H1 (cell line): ENCODE measurements at places on chromosomes 4 and X.

DNA sequence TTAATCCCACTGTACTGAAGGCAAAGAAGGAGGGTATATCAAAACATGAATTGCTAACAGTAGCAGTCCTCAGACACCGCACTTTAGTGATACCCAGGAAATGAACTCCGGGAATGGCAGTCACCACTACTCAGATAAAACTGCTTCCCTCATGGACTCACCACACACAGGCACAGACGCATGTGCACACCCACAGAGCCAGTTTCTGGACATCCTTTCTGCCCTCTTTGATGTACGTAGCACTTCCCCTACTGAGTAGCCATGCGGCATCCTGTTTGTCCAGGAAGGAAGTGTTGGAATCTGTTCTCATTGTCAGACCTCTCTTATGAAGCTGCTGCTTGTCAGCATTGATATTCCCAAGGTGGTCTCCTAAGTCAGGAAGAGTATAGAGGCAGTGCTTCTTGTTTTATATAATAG is 95.7 kb downstream of the DCLK2 start:
- no peaks in the 10 kb centered on the region for H3K27me3 ChIP-seq
- DNase-seq, result no peak
- no peak overlapping the region for H3K4me3 ChIP-seq
- no peaks in the 10 kb centered on the region for H3K4me1 ChIP-seq

- H3K27ac ChIP-seq, result no peak overlapping the region
- no peak for DNase-seq
- H3K27me3 ChIP-seq, result no peaks in the 10 kb centered on the region
- H3K36me3 ChIP-seq, result no peaks in the 10 kb centered on the region
- no peak overlapping the region for H3K4me3 ChIP-seq
Measured at GRCh38 chr4:86108137-86108536, 251.7 kb downstream of the MAPK10 start.

DNA sequence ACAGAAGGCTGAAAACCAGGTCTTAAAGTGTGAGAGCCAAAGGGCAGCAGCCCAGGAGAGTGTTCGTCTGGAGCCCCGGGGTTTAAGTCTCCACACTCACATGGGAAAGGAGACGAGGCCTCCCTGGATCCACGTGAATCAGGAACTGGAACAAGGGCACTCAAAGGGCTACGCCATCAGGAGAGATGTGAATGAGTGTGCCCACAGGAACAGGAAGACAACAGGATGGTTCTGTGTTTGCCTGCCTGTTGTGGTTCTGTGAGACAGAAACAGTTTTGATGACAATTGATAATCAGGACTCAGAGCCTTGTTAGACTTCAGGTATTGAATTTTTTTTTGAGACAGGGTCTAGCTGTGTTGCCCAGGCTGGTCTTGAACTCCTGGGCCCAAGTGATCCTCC is 4.9 kb upstream of the CTBP1 start:
- no peak for DNase-seq
- H3K27ac ChIP-seq, result no peak overlapping the region
- no peaks in the 10 kb centered on the region for H3K27me3 ChIP-seq
- H3K36me3 ChIP-seq, result peaks cover 20% of the 10 kb centered on the region

DNA sequence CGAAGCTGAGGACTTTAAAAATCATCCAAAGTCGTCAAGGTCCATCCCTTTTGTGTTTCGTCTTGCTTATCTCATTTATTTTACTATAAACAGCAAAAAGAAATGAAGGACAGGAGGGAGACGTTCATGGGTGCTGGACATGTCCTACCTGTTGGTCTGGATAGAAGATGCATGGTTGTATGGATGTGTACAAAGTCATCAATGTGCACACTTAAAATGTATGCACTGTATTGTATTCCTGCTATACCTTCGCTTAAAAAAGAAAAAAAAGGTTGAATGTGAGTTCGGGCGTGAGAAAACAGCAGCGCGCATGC is 313 bp upstream of the BLOC1S4 start:
- H3K36me3 ChIP-seq, result no peaks in the 10 kb centered on the region
- H3K27ac ChIP-seq, result no peak overlapping the region
- no peak for DNase-seq
- peak overlapping the region; percentile 96 for H3K4me3 ChIP-seq

GRCh38 chrX:27451324-27451723 is 11.8 kb downstream of the PPP4R3C start:
- no peak for DNase-seq
- no peak overlapping the region for H3K27ac ChIP-seq
- no peak overlapping the region for H3K4me3 ChIP-seq
- H3K4me1 ChIP-seq, result no peaks in the 10 kb centered on the region
- no peaks in the 10 kb centered on the region for H3K27me3 ChIP-seq
